Activated T-helper 2 cell treated with anti-CD3 and anti-CD28 coated beads, Interferon-gamma antibody, Interleukin-2, Interleukin-4, amounts not matched to agents 10 μg/mL and 5 μg/mL and 100 μg/mL, durations not matched to agents 14 hours and 24 hours and 36 hours (primary cell): ENCODE measurements at places on chromosomes 13 and 19.
A peak's percentile ranks its signal among the peaks of the same experiment; 100 is the strongest.

GRCh38 chr13:33383724-33384577 is 98.4 kb upstream of the STARD13 start:
- H3K36me3 ChIP-seq, result no peaks in the 10 kb centered on the region
- no peaks in the 10 kb centered on the region for H3K27me3 ChIP-seq
- H3K4me1 ChIP-seq, result no peaks in the 10 kb centered on the region
- no peak for DNase-seq

DNA sequence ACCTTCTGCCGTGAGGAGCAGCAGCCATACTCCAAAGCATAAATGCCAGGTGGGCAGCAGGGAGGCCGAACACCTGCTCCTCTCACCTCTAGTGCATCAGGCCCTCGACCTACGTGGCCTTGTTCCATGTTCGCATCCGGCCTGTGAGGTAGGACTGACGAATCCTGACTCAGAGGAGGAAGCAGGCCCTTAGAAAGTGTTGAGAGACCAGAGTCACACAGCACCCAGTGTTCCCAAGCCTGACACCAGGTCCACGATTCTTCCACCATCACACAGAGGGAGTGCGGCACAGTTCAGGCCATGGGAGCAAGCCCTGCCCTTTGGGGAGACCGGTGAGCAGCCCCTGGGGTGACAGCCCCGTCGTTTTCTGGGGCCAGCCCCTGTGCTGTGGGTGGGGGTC is 14.7 kb downstream of the ATP12A start:
- no peak for DNase-seq
- H3K27ac ChIP-seq, result no peak overlapping the region
- H3K36me3 ChIP-seq, result no peaks in the 10 kb centered on the region
- H3K4me1 ChIP-seq, result peaks cover 4% of the 10 kb centered on the region

- no peaks in the 10 kb centered on the region for H3K36me3 ChIP-seq
- DNase-seq, result no peak
- peaks cover 2% of the 10 kb centered on the region for H3K27me3 ChIP-seq
- no peak overlapping the region for H3K27ac ChIP-seq
- H3K4me1 ChIP-seq, result no peaks in the 10 kb centered on the region
Measured at GRCh38 chr19:5356918-5357317, 16.3 kb upstream of the PTPRS start.

DNA sequence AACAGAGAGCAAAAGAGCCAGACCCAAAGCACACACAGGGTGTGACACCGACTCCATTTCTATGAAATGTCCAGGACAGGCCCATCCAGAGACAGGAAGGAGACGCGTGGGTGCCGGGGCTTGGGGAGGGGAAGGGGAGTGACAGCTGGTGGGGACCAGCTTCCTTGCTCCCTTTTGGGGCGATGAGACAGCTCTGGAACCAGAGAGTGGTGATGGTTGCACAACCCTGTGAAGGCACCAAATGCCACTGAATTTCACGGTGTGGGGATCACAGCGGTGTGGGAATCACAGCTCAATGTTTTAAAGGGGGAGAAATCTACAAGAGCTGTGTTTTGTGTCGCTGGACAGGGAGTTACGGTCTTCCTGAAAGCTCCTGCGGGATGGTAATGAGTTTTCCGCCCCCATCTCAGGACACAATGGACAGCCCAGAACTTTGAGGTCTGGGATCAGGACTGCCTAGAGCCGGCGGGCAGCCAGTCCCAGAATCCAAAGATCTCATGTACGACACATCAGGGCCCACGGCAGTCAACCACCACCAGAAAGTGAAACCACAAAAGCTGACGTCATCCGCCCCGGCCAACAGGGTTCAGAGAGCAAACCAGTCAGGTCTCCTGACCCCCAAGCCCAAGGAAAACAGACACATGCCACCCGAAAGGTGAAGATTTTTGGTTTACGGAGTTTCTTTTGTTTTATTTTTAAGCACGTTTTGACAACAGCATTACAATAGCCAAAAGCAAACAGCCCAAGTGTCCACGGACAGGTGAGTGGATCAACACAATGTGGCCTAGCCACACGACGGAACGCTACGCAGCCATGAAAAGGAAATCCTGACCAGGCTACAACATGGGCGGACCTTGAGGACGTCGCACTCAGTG is 7.3 kb downstream of the SGTA start:
- H3K27ac ChIP-seq, result peak overlapping the region; percentile 92
- DNase-seq, result peak; percentile 67
- H3K4me1 ChIP-seq, result peaks cover 32% of the 10 kb centered on the region
- H3K4me3 ChIP-seq, result peak overlapping the region; percentile 76
- H3K27me3 ChIP-seq, result no peaks in the 10 kb centered on the region

GRCh38 chr13:35475960-35476943 is at the start of gene MAB21L1:
Gene MAB21L1, minus strand, starts transcription at chr13:35476689. Its CDS starts 551 bp downstream, at chr13:35476138.
- peaks cover 2% of the 10 kb centered on the region for H3K36me3 ChIP-seq
- peak within 1 kb of the TSS; percentile 30 for H3K27ac ChIP-seq
- peak within 1 kb of the TSS; percentile 68 for H3K4me3 ChIP-seq
- H3K4me1 ChIP-seq, result peaks cover 16% of the 10 kb centered on the region

DNA sequence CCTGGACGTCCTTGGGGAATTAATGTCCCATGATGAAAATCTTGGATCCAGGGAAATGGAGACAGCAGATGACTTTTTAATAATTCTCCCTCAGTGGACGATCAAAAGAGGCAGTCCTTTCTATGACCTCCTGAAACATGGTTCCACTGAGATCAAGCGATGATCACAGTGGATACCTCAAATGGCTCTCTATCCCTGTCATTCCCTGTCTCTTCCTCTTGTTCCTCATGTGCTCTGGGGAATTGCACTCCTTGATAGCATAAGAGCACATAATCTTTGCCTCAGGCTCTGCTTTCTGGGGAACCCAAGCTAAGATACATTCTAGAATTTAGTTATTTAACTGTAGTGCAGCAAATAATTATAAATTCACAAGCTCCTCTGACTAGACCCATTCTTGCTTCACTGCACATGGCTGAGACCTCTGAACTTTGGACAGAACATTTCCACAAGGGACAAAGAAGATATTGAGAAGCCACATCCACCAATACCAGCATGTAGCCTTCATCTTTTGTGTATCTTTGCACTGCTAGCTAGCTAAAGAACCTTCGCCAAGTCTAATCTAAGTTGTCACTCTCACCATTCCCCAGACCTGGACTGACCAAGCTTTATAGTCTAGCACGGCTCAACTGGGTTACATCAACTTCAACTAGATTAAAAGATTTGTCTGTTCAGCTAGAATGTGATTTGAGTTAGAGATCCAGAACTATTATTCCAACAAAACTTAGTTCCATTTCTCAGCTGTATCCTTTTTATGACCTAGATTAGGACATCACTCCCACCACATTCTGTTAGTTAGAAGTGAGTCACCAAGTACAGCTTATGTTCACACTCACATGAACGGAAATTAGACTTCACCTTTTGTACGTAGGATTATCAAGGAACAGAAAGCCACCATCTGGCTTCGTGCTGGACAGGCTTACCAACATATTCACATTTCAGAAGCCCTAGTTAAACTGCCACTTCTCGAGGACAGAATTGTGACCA is 142.7 kb downstream of the SUCLA2 start:
- no peaks in the 10 kb centered on the region for H3K36me3 ChIP-seq
- H3K4me3 ChIP-seq, result no peak overlapping the region
- no peak overlapping the region for H3K27ac ChIP-seq
- no peaks in the 10 kb centered on the region for H3K4me1 ChIP-seq
- DNase-seq, result no peak

DNA sequence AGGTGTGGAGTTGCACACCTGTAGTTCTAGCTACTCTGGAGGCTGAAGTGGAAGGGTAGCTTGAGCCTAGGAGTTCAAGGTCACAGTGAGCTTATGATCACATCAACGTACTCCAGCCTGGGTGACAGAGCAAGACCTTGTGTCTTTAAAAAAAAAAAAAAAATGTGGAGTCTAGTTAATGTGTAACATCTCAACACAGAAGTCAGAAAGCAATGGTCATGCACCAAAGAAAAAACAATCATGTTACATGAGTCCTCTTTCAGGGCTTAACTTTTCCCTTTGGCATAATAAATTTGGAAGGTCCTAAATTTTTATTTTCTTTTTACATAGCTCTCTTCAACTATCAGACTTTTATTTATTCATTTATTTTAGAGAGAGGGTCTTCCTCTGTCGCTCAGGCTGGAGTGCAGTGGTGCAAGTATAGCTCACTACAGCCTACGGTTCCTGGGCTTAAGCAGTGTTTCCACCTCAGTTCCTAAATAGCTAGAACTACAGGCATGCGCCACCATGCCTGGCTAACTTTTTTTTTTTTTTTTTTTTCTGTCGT is 22.3 kb downstream of the SETDB2 start:
- H3K4me1 ChIP-seq, result no peaks in the 10 kb centered on the region
- no peak for DNase-seq
- H3K27ac ChIP-seq, result no peak overlapping the region
- no peaks in the 10 kb centered on the region for H3K27me3 ChIP-seq
- H3K36me3 ChIP-seq, result peaks cover 74% of the 10 kb centered on the region
- H3K4me3 ChIP-seq, result no peak overlapping the region

- peaks cover 14% of the 10 kb centered on the region for H3K4me1 ChIP-seq
- H3K27me3 ChIP-seq, result peaks cover 33% of the 10 kb centered on the region
- H3K4me3 ChIP-seq, result no peak overlapping the region
- no peak for DNase-seq
Measured at GRCh38 chr19:40229484-40229883, 3.0 kb upstream of the CCNP start.

DNA sequence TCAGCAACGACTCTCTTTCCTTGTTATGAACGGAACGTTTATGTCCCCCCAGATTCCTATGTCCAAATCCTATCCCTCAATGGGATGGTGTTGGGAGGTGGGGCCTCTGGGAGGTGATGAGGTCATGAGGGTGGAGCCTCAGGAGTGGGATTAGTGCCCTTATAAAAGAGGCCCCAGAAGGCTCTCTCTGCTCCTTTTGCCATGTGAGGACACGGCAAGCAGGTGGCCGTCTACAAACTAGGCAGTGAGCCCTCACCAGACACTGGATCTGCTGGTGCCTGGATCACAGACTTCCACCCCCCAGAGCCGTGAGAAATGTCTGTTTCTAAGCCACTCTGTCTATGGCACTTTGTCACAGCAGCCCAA is 53.2 kb downstream of the EPS15L1 start:
- H3K4me1 ChIP-seq, result peaks cover 2% of the 10 kb centered on the region
- no peak overlapping the region for H3K27ac ChIP-seq
- H3K4me3 ChIP-seq, result no peak overlapping the region
- DNase-seq, result no peak
- no peaks in the 10 kb centered on the region for H3K27me3 ChIP-seq
- H3K36me3 ChIP-seq, result peaks cover 32% of the 10 kb centered on the region

- H3K36me3 ChIP-seq, result no peaks in the 10 kb centered on the region
- DNase-seq, result no peak
- no peak overlapping the region for H3K4me3 ChIP-seq
Measured at GRCh38 chr13:53010374-53011105, 18.1 kb upstream of the OLFM4 start.

DNA sequence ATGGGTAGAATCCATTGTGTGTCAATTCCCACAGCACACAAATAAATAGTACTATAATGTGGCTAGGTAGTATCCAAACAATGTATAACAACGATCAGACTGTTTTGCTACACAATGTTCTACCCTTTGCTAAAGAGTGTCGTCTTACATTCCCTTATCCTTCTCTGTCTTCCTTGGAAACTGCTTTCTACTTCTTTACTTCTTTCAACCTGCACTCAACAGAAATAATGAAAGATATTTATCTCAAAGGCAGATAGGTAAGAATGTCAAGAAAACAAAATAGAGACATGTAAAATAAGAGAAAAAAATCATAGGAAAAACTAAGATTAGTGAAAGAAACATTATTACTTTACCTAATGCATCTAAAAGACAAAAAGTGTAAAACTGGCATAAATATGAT is 814.7 kb downstream of the PCDH9 start:
- H3K27ac ChIP-seq, result no peak overlapping the region
- no peaks in the 10 kb centered on the region for H3K4me1 ChIP-seq
- H3K4me3 ChIP-seq, result no peak overlapping the region
- H3K27me3 ChIP-seq, result no peaks in the 10 kb centered on the region
- no peaks in the 10 kb centered on the region for H3K36me3 ChIP-seq
- no peak for DNase-seq

DNA sequence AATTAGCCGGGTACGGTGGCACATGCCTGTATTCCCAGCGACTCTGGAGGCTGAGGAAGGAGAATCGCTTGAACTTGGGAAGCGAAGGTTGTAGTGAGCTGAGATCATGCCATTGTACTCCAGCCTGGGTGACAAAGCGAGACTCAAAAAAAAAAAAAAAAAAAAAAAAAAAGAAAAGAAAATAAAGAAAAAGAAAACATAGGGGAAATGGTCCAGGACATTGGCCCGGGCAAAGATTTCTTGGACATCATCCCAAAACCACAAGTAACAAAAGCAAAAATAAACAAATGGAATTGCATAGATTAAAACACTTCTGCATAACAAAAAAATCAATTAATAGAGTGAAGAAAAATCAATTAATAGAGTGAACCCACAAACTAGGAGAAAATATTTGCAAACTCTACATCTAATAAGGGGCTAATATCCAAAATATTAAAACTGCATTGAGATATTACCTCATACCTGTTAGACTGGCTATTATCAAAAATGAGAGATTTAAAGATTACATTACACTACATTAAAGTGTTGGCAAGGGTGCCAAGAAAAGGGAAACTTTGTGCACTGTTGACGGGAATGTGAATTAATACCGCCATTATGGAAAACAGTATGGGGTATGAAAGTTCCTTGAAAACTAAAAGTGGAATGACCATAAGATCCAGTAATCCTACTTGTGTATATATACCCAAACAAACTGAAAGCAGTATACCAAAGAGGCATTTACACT is 18.5 kb upstream of the ABCC4 start:
- no peaks in the 10 kb centered on the region for H3K36me3 ChIP-seq
- no peaks in the 10 kb centered on the region for H3K4me1 ChIP-seq
- no peak overlapping the region for H3K27ac ChIP-seq
- no peak for DNase-seq
- no peaks in the 10 kb centered on the region for H3K27me3 ChIP-seq
- H3K4me3 ChIP-seq, result no peak overlapping the region

- H3K4me1 ChIP-seq, result no peaks in the 10 kb centered on the region
- no peak overlapping the region for H3K4me3 ChIP-seq
- H3K27me3 ChIP-seq, result no peaks in the 10 kb centered on the region
- no peak overlapping the region for H3K27ac ChIP-seq
- DNase-seq, result no peak
Measured at GRCh38 chr19:47370045-47370611, 21.0 kb downstream of the DHX34 start.

GRCh38 chr19:47778954-47779351 is 450 bp downstream of the SELENOW start:
- peak overlapping the region; percentile 70 for H3K27ac ChIP-seq
- peaks cover 9% of the 10 kb centered on the region for H3K4me1 ChIP-seq
- H3K36me3 ChIP-seq, result peaks cover 26% of the 10 kb centered on the region

GRCh38 chr19:13152974-13153568 is 2.9 kb downstream of the IER2 start:
- peak; percentile 97 for DNase-seq
- H3K27ac ChIP-seq, result peak overlapping the region; percentile 99
- H3K27me3 ChIP-seq, result no peaks in the 10 kb centered on the region
- peaks cover 30% of the 10 kb centered on the region for H3K4me1 ChIP-seq
- peak overlapping the region; percentile 96 for H3K4me3 ChIP-seq

DNA sequence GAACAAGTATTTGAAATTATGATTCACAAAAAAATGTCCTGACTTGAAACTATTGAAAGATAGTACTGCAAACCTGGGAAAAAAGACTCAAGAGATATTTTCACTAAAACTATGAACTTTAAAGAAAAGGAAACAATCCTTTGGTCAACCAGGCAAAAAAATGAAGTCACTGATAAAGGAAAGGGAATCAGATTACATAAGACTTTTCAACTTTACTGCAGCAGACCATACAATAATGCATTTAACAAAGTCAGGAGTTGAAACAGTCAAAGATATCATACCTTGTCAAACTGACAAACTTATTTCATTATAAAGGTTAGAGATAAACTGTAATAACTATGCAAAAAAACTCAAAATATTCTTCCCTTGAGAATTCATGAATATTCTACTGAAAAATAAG is 361.6 kb downstream of the DLEU7 start:
- no peak overlapping the region for H3K4me3 ChIP-seq
- H3K27ac ChIP-seq, result no peak overlapping the region
- peaks cover 51% of the 10 kb centered on the region for H3K27me3 ChIP-seq
- DNase-seq, result no peak
- no peaks in the 10 kb centered on the region for H3K36me3 ChIP-seq
- no peaks in the 10 kb centered on the region for H3K4me1 ChIP-seq
